Heart left ventricle (tissue), 16 donors: ENCODE measurements at places on chromosomes 5 and 9. TPM values are rescaled to one million over a fixed set of nuclear protein-coding genes. Genes with fewer than 3 reads are reported as not detected.

DNA sequence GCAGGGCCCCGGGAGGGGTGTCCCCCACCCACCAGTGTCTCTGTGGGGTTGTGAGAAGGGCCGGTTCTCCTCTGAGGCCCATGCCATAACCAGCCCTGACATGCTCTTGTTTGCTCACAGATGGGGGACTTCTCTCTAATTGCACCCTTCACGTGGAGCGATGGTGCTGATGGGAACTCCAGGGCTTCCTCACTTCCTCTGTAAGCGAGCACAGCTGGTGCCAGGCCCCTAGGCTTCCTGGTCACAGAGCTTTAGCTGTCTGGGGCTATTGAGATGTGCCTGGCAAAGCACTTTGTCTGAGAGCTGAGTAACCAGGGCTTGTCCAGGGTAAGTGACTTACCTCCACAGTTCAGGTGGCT, 36.4 kb downstream of the PHF2 start:
- no peak overlapping the region for H3K4me3 ChIP-seq
- peaks cover 16% of the 10 kb centered on the region for H3K4me1 ChIP-seq
- DNase-seq = no peak

The ZNF879 gene
- 3.3 TPM for total RNA-seq

- H3K27me3 ChIP-seq = no peaks in the 10 kb centered on the region
- no peak for DNase-seq
- H3K4me1 ChIP-seq = peaks cover 9% of the 10 kb centered on the region
- no peaks in the 10 kb centered on the region for H3K36me3 ChIP-seq
- no peak overlapping the region for H3K4me3 ChIP-seq
- no peak overlapping the region for H3K27ac ChIP-seq
These were observed 12.1 kb upstream of the DIPK1B start for GRCh38 chr9:136700304-136700703.

DNA sequence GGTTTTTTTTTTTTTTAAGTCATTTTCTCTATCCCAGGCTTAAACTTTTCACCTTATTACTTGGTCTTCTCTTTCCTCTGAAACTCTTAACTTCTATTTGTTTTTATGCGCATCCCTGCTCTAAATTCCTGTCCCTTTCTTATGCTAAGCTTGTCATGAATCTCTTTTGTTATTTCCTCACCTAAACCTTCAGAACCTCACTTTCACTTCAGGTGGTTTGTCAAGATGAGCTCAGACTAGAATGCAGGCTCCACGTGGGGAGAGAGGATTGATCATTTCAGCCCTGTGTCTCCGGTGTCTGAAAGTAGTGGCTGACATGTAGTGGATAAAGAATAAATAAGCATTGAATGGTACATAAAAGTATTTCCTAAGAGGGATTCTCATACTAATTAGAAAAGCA, 63.6 kb downstream of the ANXA1 start:
- no peaks in the 10 kb centered on the region for H3K27me3 ChIP-seq
- H3K4me3 ChIP-seq = no peak overlapping the region
- no peaks in the 10 kb centered on the region for H3K36me3 ChIP-seq
- no peak overlapping the region for H3K27ac ChIP-seq
- DNase-seq = no peak
- H3K4me1 ChIP-seq = no peaks in the 10 kb centered on the region

The SH3RF2 gene
- total RNA-seq = 201 TPM

The RAPGEF6 gene
- 7.0 TPM for total RNA-seq

The SPINK6 gene
- not detected for total RNA-seq

- no peak overlapping the region for H3K4me3 ChIP-seq
- peaks cover 28% of the 10 kb centered on the region for H3K4me1 ChIP-seq
- no peaks in the 10 kb centered on the region for H3K36me3 ChIP-seq
- no peak for DNase-seq
- no peaks in the 10 kb centered on the region for H3K27me3 ChIP-seq
These were observed 40.2 kb downstream of the SLC1A3 start for GRCh38 chr5:36646507-36647023.

The CDC42SE2 gene
- total RNA-seq = 12.4 TPM

DNA sequence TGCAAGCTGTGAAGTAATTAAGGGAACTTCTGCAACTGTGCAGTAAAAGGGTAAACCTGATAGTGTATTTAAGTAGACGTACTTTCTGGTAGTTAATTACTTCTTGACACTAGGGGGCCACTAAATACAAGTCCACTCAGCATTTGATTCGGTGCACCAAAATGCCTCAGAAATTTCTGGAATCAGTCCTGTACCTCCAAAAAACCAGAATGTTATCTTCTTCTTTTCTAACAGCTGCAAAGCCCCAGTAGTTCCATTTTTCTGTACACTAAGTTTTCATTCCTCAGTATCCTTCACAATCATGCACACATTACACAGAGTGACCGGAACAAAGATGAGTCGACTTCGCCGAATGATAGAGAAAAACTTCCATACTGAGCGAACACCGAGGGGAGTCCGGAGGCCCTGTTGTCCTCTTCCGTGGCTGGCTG, 484 bp downstream of the GFM2 start:
- peaks cover 52% of the 10 kb centered on the region for H3K36me3 ChIP-seq
- DNase-seq = no peak
- H3K4me3 ChIP-seq = peak overlapping the region; percentile 67
- H3K27me3 ChIP-seq = no peaks in the 10 kb centered on the region

- no peaks in the 10 kb centered on the region for H3K27me3 ChIP-seq
- H3K4me1 ChIP-seq = no peaks in the 10 kb centered on the region
- no peak for DNase-seq
- H3K4me3 ChIP-seq = no peak overlapping the region
These were observed 118.9 kb upstream of the NMUR2 start for GRCh38 chr5:152523964-152524363.

The ALDH1A1 gene
- total RNA-seq = 9.5 TPM

The SLC35D2 gene
- 15.9 TPM for total RNA-seq

GRCh38 chr9:128940946-128941755, 6.3 kb downstream of the DOLK start:
- no peak overlapping the region for H3K4me3 ChIP-seq
- no peak for DNase-seq
- H3K4me1 ChIP-seq = no peaks in the 10 kb centered on the region
- no peaks in the 10 kb centered on the region for H3K27me3 ChIP-seq
- peak overlapping the region; percentile 24 for H3K27ac ChIP-seq

GRCh38 chr9:134648701-134649530, 7.3 kb downstream of the COL5A1 start:
- H3K27ac ChIP-seq = no peak overlapping the region
- peaks cover 62% of the 10 kb centered on the region for H3K4me1 ChIP-seq
- no peak overlapping the region for H3K4me3 ChIP-seq
- DNase-seq = no peak
- peaks cover 15% of the 10 kb centered on the region for H3K36me3 ChIP-seq

- no peaks in the 10 kb centered on the region for H3K27me3 ChIP-seq
- H3K4me3 ChIP-seq = peak overlapping the region; percentile 35
- no peaks in the 10 kb centered on the region for H3K36me3 ChIP-seq
- DNase-seq = peak; percentile 74
- peak overlapping the region; percentile 56 for H3K27ac ChIP-seq
- peaks cover 75% of the 10 kb centered on the region for H3K4me1 ChIP-seq
These were observed 188.6 kb upstream of the DMRT1 start for GRCh38 chr9:652914-653313.

GRCh38 chr5:82312373-82312856, 34.3 kb upstream of the RPS23 start:
- H3K4me1 ChIP-seq = peaks cover 16% of the 10 kb centered on the region
- H3K27me3 ChIP-seq = no peaks in the 10 kb centered on the region
- H3K4me3 ChIP-seq = peak overlapping the region; percentile 10
- peak overlapping the region; percentile 17 for H3K27ac ChIP-seq

The PCDHB13 gene
- 5.9 TPM for total RNA-seq

- DNase-seq = no peak
- H3K27me3 ChIP-seq = no peaks in the 10 kb centered on the region
- no peaks in the 10 kb centered on the region for H3K36me3 ChIP-seq
- no peak overlapping the region for H3K4me3 ChIP-seq
- no peak overlapping the region for H3K27ac ChIP-seq
These were observed 2.7 kb upstream of the TMEM267 start for GRCh38 chr5:43486353-43486752.

DNA sequence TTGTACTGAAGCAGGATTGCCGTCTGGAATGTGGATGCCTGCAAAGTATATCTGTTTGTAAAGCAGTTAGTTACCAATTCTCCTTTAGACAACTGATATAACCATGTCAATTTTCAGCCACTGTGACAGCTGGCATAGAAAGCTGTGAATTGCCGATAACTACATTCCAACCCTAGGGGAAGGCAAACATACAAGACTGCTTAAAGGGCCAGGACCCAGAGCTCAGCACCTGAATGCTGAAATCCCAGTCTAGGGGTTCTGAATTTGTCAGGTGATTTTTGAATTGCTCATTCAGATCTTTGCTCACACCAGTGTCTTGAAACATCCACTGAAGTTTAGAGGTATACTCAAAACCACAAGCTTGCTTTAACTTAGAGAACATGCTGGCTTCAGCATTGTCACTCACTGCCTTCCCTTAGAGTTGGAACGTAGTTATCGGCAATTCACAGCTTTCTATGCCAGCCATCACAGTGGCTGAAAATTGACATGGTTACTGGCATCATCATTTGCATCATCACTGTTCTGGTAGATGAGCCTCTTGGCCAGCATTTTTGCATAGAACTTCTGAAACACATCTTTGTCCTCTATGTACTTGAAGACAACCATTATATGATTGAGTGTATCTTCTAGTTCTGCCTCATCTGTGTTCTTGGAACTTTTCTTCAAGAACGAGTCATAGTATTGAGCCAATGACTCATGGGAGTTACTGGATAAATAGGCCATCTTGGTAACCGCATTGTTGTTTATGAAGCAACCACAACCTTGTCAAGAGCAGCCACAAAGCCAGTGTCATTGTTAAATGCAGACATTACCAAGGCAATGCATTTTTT, 82.1 kb downstream of the CCDC192 start:
- no peaks in the 10 kb centered on the region for H3K36me3 ChIP-seq
- no peaks in the 10 kb centered on the region for H3K27me3 ChIP-seq
- no peak overlapping the region for H3K4me3 ChIP-seq
- no peak overlapping the region for H3K27ac ChIP-seq
- no peaks in the 10 kb centered on the region for H3K4me1 ChIP-seq

The LOX gene
- total RNA-seq = 2.2 TPM

- H3K36me3 ChIP-seq = no peaks in the 10 kb centered on the region
- no peak for DNase-seq
- no peak overlapping the region for H3K4me3 ChIP-seq
- H3K27me3 ChIP-seq = no peaks in the 10 kb centered on the region
- H3K4me1 ChIP-seq = peaks cover 14% of the 10 kb centered on the region
- no peak overlapping the region for H3K27ac ChIP-seq
These were observed 3.8 kb upstream of the PRKAA1 start for GRCh38 chr5:40801771-40802562.

DNA sequence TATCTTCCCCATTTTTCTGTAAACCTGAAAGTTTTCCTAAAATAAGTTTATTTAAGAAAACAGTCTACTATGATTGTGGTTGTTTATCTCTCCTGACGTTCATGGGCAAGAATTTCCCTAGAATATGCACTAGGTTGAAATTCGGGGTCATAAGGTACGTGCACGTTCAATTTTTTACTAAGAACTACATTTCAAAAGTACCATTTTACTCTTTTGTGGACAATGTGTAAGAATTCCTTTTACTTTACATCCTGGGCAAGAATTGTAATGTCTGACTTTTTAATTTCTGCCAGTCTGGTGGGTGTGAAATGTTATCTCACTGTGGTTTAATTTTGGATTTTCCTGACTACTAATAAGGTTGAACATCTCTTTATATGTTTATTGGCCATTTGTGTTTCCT, 12.4 kb downstream of the IL5 start:
- no peaks in the 10 kb centered on the region for H3K4me1 ChIP-seq
- no peak overlapping the region for H3K27ac ChIP-seq
- H3K36me3 ChIP-seq = no peaks in the 10 kb centered on the region
- DNase-seq = no peak
- no peak overlapping the region for H3K4me3 ChIP-seq
- no peaks in the 10 kb centered on the region for H3K27me3 ChIP-seq

The FOXD4L5 gene
- total RNA-seq = 0.07 TPM

GRCh38 chr5:155418960-155419579, 405.5 kb downstream of the KIF4B start:
- no peak for DNase-seq
- no peaks in the 10 kb centered on the region for H3K27me3 ChIP-seq
- no peaks in the 10 kb centered on the region for H3K36me3 ChIP-seq

DNA sequence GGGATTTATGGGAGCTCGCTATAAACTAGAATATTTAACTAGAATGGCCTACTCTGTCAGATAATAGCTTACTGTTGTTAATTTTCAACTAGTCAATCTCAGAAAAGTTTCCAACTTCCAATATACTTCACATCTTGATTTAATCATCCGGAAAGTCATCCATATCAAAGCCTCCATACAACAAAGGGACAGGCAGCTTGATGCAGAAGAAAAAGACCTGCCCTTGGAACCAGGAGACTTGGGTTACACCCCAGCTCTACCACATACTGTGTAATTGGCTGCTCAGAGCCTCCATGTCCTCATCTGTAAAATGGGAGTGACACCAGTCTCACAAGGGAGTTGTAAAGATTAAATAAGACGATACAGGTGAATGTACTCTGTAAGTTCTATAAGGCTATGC, 1.9 kb downstream of the PTPN3 start:
- no peak overlapping the region for H3K27ac ChIP-seq
- H3K27me3 ChIP-seq = peaks cover 52% of the 10 kb centered on the region
- no peak overlapping the region for H3K4me3 ChIP-seq
- no peak for DNase-seq

GRCh38 chr5:78534148-78534904, 114.2 kb downstream of the LHFPL2 start:
- H3K4me1 ChIP-seq = no peaks in the 10 kb centered on the region
- H3K27ac ChIP-seq = peak overlapping the region; percentile 70
- H3K27me3 ChIP-seq = no peaks in the 10 kb centered on the region
- no peak overlapping the region for H3K4me3 ChIP-seq
- DNase-seq = peak; percentile 76
